ENCODE measurements at places on chromosomes 13 and 19.
A peak's percentile ranks its signal among the peaks of the same experiment; 100 is the strongest.

DNA sequence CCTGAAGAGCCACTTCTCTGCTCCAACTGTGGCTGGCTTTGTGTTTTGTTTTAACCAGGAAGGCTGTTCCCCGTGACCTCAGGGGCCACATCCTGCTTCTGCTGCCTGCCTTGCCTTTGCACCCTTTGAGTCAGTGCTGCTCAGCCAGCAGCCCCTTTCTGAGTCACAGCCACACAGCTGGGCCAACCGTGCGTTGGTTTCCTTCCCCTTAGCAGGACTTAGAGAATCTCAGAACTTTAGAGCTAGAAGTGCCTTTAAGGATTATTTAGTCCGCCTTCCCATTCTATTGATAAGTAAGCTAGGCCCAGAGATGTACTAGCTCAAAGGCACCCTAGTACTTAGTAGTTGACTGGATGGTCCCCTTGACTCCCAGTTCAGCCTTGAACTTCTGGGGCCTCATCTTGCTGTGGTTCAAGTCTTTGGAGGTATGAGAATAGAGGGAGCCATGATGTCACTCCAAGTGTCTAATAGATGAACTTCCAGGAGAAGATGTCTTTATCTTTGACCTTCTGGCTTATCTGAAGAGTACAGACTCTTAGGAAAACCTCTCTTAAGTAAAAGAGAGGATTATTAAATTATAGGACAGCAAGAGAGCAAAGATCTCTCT is 8.0 kb downstream of the RGCC start:
- DNase-seq, result peak; percentile 84

DNA sequence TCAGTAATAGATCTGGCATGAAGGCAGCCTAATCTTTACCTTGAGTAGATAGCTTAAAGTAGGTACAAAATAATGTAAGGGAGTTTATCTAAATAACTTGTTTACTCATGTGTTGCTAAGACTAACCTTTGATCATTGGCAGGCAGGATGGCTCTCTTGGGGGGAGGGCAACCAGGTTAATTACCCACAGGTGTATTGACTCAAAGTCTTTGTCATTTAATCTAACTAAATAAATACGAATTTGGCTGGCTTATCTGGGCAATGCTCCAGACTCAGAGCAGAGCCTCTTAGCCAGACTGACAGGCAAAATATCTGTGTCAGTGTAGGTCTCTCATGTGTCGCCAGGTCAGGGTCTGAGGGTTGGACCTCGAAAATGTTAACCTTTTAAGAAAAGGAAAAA is 283.4 kb upstream of the KLHL1 start:
- DNase-seq, result no peak

DNA sequence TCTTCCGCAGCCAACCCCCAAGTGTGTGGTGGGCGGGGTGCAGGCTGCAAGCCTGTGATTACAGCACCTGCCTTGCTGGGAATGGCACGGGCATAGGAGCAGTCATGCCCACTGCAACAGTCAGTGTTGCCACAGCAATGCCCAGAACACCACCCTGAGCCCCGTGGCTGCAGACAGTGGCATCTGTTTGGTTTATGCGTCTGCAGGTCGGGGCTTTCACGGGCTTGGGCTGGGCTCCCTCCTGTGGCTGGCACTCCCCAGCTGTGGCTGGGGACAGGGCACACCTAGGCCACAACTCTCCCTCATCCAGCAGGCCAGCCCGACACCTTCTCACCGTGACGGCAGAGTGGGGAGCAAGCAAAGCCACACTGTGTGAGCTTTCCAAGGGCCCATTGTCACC is 115.3 kb upstream of the C1QTNF9B start:
- DNase-seq, result no peak

DNA sequence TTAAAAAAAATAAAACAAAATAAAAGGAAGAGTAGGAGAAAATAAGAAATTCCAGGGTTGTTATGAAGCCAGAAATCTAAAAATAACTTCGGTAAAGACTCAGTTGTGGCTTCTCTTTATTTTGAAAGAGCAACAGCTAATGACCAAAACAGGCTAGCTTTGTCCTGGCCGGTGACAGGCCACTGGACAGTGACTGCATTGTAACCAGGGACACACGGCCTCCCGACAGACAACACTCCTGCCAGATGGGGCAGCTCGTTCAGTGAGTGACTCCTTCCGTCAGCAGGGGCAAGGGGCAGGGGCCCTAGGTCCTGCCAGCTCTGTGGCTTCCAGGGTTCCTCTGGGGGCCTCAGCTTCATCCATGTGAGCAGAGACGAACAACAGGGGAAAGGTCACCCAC is 173.4 kb downstream of the KATNAL1 start:
- DNase-seq, result no peak

DNA sequence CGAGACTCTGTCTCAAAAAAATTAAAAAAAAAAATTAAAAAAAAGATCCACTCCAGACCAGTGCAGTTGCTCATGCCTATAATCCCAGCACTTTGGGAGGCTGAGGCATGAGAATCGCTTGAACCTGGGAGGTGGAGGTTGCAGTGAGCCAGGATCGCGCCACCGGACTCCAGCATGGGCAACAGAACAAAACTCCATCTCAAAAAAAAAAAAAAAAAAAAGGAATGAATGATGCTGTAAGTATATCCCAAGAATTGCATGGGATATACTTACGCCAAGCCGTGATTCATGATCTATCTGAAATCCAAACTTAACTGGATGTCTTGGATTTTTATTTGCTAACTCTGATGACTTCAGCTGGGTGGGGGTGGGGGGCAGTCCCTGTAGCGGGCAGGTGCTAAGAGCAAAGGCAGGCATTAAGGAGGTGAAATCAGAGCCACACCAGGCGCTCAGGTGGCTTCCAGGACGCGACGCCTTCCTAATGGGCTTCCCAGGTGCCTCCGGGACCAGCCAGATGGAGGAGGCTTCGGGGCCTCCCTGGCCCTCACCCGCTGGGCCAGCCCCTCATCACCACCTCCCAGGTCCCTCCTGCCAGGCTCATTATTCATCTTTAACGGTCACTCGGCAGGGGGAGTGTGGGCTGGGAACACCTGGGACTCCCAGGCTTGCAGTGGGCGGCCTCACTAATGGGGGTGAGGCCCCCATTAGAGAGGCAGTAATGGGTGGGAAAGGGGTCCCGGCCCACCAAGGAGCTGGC is 11.4 kb upstream of the FUT5 start:
- DNase-seq, result no peak

GRCh38 chr19:47766670-47767069 is 11.8 kb upstream of the SELENOW start:
- no peak for DNase-seq

- DNase-seq, result no peak
Observed at GRCh38 chr19:35011091-35011689, 11.1 kb downstream of the GRAMD1A start.

GRCh38 chr19:41708481-41708880 is at the start of gene CEACAM5:
Gene CEACAM5 (plus strand): TSS chr19:41708626. CDS start chr19:41708732, 106 bp downstream.
- DNase-seq, result no peak

- no peak for DNase-seq
Observed at GRCh38 chr13:60260440-60260839, 96.7 kb upstream of the DIAPH3 start.

DNA sequence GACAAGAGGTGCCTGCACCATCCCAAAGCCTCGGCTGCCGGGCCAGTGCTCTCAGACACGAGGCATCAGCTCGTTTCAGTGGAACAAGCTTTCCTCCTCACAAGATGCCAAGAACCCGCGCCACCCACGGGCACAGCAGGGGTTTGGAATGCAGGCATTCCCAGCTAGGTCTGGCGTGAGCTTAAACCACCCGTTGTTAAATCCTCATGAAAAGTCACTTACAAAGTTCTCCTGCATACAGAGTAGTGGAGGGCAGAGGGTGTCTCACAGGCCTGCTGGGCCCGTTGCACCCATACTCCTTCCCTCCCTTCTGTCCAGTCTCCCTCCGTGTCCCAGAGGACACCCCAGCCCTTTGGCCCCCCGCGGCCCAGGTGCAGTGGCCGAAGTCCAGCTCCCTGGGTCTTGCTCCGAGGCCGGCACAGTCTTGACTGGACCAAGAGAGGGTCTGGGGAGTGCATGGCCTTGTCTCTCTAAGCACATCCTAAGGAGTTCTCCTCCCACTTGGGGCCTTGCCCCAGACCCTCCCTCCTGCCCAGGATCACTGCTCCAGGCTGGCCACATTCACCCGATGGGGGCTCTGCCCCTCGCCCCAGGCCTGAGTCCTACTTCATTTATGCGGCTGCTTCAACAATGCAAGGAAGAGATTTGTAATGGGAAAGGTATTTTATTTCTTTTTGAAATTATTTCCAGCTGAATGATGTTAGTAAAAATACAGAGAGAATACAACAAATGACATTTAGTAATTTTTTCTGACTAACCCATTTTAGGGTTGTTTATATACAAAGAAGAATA is 35.2 kb upstream of the GRTP1 start:
- peak; percentile 88 for DNase-seq

DNA sequence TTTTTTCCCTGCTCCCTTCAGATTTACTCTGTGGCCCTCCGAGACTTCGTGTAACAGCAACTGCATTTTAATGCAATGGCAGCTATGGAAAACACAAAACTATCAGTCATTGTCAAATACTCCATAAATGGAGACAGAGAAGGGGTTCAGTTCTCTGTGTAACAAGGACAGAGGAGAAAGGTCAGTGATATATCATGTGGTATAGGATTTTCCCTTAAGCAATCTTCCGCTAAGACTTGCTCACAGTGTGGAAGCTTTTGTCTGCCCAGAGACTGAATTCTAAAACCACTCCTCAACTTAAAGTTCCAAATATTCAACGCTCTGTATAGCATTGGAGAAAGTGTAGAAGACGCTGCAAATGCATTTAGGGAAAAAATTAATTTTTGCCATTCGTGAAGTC is 111.3 kb upstream of the EDNRB start:
- DNase-seq, result no peak

DNA sequence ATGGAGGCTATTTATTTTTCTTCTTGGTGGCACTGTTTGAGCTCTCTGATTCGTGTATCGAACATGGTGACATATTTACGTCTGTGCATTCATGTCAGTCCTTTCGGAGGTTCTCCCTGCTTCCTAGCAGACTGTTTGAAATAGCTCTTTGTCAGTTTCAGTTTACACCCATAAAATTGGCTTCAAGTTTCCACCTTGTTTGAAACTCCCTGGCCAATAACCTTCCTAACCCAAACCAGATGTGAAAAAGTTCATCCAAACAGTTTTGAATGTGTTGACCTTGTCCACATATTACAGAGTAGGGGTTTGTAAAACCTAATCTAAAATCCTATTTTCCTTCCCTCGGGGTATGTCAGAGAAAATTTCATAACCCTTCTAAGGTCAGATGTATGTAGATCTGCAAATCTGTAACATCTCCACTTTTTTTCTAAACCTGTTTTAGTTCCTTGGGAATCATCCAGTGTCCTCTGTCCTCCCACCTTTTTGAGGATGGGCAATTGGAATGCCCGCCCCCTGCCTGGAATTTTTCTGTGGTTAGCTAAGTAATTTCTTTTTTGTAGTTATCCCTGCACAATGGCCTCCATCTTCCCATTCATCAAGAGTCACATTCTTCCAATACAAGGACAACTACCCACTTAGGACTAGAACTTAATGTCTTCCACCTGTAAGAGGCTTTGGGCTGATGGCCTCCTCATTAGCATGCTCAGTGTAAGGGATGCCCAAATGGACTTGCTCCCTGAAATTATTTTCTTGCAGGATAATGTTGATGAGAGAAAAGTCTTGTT is 499.8 kb downstream of the GPC6 start:
- DNase-seq, result no peak

DNA sequence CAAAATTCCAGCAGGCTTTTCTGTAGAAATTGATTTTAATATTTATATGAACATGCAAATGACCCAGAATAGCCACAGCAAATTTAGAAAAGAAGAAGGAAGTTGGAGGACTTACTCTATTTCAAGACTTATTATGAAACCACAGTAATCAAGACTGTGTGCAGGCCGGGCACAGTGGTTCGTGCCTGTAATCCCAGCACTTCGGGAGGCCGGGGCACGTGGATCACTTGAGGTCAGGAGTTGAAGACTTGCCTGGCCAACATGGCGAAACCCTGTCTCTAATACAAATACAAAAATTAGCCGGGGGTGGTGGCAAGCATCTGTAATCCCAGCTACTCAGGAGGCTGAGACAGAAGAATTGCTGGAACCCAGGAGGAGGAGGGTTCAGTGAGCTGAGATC is 6.0 kb upstream of the FFAR2 start:
- DNase-seq, result no peak

DNA sequence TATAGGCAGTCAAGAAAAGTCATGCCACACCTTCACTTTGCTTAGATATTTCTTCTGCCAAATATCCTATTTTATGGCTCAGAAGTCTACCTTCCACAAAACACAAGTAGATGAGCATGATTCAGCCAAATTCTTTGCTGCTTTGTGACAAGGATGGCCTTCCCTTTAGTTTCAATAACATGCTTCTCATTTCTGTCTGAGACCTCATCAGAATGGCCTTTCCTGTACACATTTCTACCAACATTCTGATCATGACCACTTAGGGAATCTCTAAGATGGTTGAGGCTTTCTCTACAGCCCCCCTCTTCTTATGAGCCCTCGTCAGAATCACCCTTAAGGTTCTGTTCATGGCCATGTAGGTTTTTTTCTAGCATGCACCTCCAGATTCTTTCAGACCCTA is 96.2 kb downstream of the COL4A2 start:
- no peak for DNase-seq

- no peak for DNase-seq
Observed at GRCh38 chr19:17840019-17840418, 7.8 kb downstream of the JAK3 start.

GRCh38 chr19:33404506-33405253 is 31.2 kb downstream of the CEBPG start:
- no peak for DNase-seq

DNA sequence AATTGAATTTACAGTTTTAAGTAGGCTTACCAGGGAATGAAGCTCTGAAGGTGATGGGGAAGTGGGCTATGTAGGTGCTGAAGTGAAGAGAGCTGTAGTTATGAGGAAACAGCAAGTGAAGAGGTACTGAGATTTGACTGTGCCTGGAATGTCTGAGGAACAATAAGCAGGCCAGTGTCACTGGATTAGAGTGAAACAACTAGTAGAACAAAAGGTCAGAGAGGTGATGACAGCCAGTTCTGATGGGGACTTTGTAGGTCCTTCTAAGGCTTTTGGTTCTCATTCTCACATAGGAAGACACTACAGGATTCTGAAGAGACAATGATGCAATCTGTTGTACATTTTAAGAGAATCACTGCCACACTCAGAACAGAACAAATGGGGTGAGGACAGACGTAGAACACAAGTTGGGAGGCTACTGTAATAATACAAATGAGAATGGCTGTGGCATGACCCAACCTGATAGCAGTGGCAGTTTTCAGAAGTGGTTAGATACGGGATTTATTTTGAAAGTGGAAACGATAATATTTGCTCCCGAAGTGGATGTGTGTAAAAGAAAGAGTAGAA is 130.8 kb downstream of the MYCBP2 start:
- DNase-seq, result no peak

GRCh38 chr19:5547881-5548280 is 19.9 kb downstream of the TINCR start:
- DNase-seq, result no peak
